ENCODE measurements at places on chromosomes 4 and X.
A peak's percentile ranks its signal among the peaks of the same experiment; 100 is the strongest.

- DNase-seq = no peak
These were observed 374.9 kb upstream of the TECRL start for GRCh38 chr4:64784125-64784524.

GRCh38 chr4:1241936-1242505, 6.9 kb downstream of the CTBP1 start:
- no peak for DNase-seq

GRCh38 chrX:46551494-46552128, 6.4 kb upstream of the ZNF674 start:
- no peak for DNase-seq

DNA sequence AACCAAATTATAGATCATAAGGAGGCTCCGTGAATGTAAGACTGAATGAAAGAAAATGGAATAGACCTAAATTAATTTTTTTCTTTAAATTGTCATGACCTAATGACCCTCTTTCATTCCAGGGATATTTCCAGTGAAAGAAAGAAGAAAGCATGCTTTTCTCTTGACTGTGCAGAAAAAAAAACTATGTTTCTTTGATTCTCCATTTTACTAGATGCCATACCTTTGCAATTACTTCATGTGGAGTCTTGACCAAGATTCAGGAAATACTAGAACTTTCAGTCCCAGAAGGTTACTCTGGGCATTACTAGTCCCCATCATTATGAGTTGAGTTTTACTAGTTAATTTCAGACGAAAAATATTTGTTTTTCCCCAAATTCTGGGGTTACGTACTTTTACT, 6.4 kb upstream of the COMMD8 start:
- no peak for DNase-seq

- DNase-seq = no peak
These were observed 124.7 kb upstream of the C1QTNF7 start for GRCh38 chr4:15303052-15303641.

DNA sequence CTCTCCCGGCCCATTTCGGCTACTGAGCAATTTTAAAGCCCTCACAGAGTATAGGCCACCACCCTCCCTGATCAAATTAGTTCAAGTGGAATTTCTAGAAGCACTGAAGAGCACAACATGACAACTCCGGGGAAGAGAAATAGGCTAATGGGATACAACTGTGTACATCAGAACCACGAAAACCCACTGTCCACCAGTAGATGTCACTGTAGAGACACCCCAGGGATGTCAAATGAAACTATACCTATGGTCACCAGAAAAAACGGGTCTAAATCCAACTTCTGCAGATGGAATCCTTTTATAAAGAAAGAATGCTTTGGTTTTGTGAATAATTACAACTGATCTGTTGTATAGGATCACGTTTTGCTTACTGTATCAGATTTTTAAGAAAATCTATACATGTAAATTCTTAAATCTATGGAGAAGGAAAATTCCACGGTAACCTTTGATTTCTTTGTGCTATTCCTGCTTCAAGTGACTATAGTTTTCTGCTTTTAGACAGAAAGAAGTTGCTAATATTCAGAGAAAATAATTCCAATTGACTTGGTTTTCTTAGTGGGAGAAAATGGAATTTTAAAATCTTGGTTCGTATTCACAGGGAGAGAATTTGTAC, 29.5 kb upstream of the MAP3K15 start:
- no peak for DNase-seq

- no peak for DNase-seq
These were observed 651 bp downstream of the UCHL1 start for GRCh38 chr4:41257257-41257901.

- DNase-seq = no peak
These were observed 1.8 kb downstream of the NLGN4X start for GRCh38 chrX:6226596-6227452.

DNA sequence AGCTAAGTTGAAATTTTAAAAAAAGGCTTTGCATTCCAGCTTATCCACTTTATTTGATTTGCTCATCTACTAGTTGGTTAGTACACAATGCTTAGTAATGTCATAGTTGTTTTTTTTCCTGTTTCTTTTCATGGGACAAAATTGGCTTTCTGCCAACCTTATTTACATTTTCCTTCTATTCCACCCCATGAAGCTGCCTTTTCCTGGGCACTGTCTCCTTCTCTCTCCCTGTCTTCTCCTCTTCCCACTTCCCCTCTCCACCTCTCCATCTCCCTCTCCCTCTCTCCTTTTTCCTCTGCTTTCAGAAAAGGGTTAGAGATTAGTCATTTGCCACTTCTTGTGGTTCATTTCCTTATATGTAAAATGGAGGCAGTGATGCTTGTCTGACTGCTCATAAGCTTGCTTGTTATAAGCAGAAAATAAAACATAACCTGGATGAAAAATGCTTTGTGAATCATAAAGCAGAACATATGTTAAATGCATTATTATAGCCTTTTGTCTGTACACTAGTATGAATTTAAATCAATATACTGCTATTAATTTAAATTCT, 181.9 kb downstream of the CEP135 start:
- DNase-seq = no peak

- no peak for DNase-seq
These were observed 192.7 kb upstream of the STS start for GRCh38 chrX:6954836-6955235.

GRCh38 chr4:8325291-8325973, 55.9 kb downstream of the HTRA3 start:
- no peak for DNase-seq

GRCh38 chrX:40147971-40148370, 50.2 kb upstream of the BCOR start:
- no peak for DNase-seq

DNA sequence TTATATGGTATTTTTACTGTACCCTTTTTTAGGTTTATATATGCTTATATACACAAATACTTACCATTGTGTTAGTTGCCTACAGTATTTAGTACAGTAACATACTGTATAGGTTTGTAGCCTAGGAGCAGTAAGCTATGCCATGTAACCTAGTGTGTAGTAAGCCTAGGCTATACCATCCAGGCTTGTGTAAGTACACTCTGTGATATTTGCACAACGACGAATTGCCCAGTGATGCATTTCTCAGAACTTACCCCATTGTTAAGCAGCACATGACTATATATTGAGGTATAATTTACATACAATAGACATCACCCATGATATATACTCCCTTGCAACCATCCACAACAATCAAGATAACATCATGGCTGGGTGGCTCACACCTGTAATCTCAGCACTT, 40.1 kb downstream of the STAG2 start:
- DNase-seq = no peak

DNA sequence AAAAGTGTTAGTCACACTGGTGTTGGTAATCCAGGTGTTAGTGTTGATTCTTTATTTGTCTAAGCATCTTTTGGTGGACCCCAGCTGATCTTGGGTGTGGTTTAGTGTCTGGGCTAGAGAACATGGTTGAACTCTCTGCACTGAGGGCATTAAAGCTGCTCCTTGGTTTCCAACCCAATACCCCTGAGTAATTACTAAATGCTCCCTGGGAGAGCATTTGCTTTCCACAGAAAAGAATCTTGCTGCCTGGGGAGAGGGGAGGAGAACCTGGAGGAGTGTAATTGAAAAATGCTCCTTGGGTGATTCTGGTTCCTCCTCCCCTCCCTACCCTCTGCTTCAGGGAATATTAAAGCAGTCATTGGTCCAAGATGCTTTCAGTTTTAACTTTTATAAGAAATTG, 3.1 kb downstream of the GUCY1B1 start:
- DNase-seq = no peak

GRCh38 chrX:56499372-56499771, 64.1 kb upstream of the UBQLN2 start:
- no peak for DNase-seq

GRCh38 chrX:133937022-133937421, 48.4 kb downstream of the GPC3 start:
- DNase-seq = no peak

GRCh38 chrX:119880552-119881437, 9.2 kb downstream of the NDUFA1 start:
- DNase-seq = peak; percentile 6

- DNase-seq = no peak
These were observed 527 bp downstream of the NOA1 start for GRCh38 chr4:56976837-56977320.

DNA sequence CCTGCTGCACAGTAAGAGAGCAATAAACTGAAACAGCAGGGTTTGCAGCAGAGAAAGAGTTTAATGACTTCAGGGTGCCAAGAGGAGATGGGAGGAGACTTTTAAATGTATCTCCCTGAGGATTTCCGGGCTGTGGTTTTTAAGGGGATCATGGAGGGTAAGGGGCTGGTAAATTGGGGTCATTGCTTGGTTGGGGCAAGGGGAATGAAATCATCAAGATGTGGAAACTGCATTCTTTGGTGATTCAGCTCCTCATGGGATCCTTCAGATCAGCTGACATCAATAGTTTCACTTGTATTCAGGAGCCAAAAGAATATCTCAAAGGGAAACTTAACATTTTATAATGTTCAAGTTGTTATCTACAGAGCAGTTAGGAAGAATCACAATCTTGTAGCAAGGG, 174.3 kb upstream of the ANXA10 start:
- no peak for DNase-seq

DNA sequence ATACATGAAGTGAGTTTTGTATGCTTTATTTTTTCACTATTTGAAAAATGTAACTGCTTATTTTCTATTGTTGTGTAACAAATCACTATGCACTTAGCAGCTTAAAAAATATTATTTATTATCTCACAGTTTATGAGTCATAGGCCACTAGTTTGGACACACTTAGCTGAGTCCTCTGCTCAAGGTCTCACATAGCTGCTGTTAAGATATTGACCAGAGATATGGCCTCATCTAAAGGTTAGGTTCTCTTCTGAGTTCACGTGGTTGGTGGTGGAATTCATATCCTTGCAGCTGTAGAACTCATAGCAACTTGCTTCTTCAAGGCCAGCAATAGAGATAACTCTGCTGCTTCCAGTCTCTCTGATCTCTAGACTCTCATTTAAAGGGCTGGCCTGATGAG, 534.4 kb downstream of the SPRY1 start:
- no peak for DNase-seq

GRCh38 chr4:131137196-131137595, 2011.9 kb upstream of the PCDH10 start:
- no peak for DNase-seq

- DNase-seq = no peak
These were observed 70.6 kb upstream of the PROM1 start for GRCh38 chr4:16154451-16154850.

- DNase-seq = no peak
These were observed 89.3 kb downstream of the MAD2L1 start for GRCh38 chr4:119977076-119977940.

GRCh38 chr4:174134361-174134760, 149.1 kb downstream of the FBXO8 start:
- DNase-seq = no peak

- no peak for DNase-seq
These were observed 143.2 kb downstream of the PPARGC1A start for GRCh38 chr4:23746672-23747071.

GRCh38 chrX:94743478-94743877, 1069.5 kb downstream of the FAM133A start:
- DNase-seq = no peak

DNA sequence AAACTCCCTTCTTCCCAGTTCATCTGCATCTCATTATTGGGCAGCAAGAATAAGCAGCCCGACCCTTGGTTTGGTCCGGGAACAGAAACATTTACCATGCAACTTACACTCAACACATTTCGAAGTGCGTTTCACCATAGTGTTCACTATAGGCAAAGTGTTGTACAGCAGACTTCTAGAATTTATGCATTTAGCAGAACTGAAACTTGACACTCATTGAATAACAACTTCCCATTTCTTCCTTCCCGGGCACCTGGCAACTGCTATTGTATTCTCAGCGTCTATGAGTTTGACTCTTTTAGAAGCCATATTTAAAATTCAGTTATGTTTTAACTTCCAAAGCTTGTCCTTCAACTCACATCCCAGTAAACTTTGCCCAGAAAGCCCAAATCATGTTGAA, 840.6 kb downstream of the NLGN4X start:
- DNase-seq = no peak

GRCh38 chrX:10797466-10797865, 177.1 kb upstream of the MID1 start:
- no peak for DNase-seq

DNA sequence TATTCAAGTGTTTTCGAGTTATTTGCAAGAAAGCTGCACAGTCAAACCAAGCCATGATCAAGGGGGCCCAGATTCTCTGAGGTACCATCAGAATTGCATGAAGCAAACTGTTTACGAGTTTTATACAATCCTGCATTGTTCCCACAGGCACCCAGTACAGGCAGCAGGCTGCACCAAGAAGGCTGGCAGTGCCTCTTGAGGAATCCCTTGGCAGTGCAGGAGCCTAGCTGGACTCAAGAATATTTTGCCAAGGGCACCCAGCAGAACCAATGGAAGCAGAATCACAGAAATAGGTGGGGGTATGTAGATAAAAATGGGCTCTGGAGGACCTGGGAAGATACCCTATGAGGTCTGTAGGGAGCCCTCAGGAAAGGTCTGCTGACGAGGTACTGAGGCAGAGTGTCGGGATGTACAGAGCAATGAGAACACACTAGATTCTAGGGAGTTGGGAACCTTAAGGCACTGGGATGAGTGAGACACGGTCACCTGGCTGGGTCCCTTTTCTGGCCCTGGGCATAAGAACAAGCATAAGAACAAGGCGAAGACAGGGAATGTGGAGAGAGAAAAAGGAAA, 2.5 kb upstream of the PLP1 start:
- DNase-seq = no peak

GRCh38 chr4:114156371-114156770, 176.9 kb upstream of the ARSJ start:
- no peak for DNase-seq

DNA sequence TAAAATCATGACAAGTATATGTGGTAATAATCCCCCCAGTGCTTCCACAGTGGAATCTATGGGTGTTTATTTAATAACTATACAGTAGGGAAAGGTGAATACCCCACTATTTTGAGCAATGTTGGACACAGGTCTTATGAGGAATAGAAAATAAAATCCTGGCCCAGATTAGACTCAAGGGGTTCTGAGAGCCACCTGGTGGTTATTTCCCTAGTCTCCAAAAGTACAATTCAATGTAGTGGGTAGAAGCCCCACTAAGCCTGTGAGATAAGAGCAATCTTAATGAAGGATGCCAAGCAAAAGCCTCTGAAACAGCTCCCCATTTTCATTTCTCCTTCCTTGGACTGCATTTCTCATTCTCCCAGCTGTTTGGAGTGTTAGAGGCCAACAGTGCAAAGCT, 328.2 kb upstream of the NR3C2 start:
- no peak for DNase-seq

- DNase-seq = no peak
These were observed 3.0 kb upstream of the ATP1B4 start for GRCh38 chrX:120358737-120359456.

DNA sequence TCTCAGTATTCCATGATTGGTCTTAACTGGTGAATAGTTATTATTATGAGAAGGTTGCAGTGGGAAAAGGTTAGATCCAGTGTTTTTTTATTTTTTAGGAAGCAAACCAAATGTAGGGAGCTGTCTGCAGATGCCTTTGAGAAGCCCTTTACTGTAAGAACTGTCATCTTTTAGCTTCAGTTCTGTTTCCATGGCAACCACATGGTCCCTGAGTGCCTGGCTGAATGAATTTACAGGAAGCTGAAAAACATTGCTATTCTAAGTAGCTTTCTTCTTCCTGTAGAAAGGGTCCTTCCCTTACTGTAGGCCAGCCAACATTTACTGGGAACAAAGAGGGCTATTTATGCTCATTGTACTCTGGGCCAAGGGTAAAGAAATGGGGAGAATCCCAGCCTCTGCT, 103.3 kb downstream of the DCLK2 start:
- no peak for DNase-seq

- DNase-seq = no peak
These were observed 61.1 kb downstream of the DCLK2 start for GRCh38 chr4:150139297-150139865.

- no peak for DNase-seq
These were observed 37.1 kb downstream of the SH3RF1 start for GRCh38 chr4:169233691-169234090.
